ENCODE measurements at places on chromosomes 16 and 17.
A peak's percentile ranks its signal among the peaks of the same experiment; 100 is the strongest.

DNA sequence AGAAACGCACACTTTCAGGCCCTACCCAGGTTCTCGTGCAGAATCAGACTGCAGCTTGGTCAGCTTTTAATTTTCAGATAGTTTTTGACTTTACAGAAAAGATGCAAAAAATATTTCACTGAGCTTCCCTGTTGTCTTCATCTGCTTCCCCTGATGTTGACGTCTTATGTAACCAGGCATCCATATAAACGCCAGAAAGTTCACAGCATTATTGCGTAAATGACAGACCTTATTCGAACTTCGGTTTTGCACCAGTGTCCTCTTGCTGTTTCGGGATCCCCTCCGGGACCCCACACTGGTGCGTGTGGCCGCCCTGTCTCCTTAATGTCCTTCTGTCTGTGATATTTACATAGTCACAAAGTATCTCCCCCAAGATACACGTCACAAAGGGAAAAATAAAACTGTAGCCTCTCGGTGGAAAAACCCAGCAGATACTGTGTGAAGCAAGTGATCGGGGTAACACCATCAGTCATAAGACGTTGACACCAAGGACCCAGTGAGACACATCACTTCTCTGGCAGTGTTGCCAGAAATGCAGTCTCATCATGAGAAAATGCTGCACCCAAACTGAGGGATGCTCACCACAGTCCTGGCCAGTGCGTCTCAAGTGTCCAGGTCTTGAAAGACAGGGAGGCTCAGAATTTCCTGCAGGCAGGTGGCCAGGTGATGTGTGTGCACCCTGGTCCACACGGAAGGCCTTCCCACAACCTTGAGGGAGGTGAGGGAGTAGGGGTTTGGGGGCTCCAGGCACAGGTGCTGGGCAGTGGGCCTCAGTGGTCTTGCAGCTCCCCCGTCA lies 4.3 kb downstream of the BANP start:
- no peak for DNase-seq

GRCh38 chr16:17852977-17853702 lies 382.4 kb upstream of the XYLT1 start:
- no peak for DNase-seq

DNA sequence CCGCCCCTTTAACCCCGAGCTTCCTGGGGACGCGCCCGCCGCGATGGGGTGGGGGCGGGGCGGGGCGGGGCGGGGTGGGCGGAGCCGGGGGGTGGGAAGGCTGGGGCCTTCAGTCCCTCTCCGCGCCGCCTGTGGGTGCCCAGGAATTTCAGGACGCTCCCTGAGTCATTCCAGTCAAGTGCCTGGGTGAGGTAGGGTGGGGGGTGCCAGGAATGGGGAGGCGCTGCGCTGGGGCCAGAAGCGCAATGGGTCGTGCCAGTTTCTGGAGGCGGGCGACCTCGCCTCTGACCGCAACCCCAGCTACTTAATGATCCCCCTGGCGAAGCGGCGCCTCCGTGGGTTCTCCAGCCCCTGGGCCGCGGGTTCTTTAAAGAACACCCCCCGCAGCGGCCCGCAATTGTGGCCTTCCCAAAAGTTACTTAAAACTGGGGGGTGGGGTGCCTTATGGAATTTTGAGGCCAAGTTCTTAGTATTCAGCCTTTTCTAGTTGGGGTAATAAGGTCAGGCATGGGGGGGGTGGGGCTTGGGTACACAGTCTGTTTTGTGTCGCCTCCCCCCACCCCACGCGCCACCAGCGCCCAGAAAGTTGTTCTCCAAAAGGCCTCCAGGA lies 826 bp upstream of the GSE1 start:
- peak; percentile 89 for DNase-seq

GRCh38 chr17:76982408-76983074 lies 114.3 kb downstream of the MGAT5B start:
- no peak for DNase-seq

DNA sequence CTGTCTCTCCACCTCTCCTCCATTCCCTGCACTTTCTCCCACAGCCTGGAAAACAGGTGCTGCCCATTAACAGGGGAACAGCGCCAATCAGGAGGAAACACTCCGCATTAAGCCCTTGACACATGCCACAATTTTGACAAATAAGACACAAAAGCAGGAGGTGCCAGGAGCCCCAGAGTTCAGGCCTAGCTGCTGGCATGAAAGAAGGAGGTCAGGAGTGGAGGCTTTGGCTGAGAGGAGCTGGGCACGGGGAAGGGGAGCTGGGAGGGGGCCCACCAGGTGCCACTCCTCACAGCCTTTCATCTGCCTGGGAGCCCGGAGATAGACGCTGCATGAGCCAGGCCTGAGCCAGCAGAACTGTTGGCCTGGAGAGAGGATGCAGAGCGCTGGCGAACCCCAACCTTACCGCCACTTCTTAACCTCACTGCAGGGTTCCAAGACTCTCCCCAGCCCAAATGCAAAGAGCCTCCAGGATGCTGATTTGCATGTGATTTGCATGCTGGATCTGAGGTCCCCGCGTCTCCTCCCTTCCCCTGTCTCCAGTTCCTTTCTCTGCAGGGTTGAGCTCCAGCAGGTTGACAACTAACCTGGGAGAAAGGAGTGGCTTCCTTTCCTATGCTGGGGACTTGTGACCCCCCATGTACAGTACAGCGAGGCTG lies 139.8 kb upstream of the SDK2 start:
- no peak for DNase-seq

GRCh38 chr17:1005361-1005946 lies 8.5 kb downstream of the TIMM22 start:
- peak; percentile 15 for DNase-seq

DNA sequence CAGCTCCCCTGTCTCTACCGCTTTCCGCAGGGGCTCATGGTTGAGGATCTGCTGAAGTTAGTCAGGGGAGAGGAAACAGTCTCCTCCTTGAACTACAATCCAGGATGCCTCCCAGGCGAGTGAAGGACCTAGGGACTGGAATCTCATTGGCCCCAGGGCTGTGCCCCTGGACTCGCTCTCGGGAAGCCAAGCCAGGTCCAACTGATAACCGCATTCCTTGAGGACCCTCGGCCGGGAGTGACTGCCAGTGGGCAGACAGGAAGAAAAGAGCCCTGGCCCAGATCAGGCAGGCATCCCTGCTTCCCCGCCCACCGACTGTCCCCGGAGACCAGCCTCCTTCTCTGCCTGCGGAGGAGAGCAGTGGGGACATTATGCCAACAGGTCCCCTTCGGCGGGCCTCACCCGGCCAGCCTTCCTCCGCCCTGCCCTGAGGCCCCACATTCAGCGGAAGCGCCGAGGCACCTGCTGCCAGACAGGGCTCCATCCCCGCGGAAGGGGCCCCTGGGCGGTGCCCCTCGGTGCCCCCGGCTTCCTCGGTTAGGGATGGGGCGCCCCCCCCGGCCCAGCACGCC lies 776 bp downstream of the LRRC75A start:
- DNase-seq = no peak

DNA sequence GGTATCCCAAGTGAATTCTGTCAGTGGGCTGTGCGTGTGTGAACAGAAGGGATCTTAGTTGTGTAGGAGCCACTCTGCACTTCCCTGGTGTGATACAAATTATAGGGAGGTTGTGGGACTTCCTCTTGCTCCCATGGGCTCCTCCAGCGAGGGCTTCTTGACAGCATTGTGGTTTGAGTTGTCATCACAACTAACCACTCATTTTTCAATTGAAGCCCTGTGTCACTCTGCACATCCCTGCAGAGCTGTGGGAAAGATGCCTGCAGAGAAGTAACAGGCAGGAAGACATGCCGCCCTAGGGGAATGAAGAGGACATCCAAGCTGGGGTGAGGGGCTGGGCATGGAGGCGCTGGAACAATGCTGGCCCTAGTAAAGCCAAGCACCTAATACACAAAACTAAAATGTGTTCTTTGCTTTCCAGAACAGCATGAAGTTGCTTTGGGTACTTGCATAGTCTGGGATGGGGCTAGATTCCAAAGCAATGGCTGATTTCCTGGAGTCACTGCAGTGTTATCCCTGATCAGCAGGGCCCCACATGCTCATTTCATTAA lies 692.5 kb downstream of the TOX3 start:
- no peak for DNase-seq

- DNase-seq = no peak
Measured at GRCh38 chr17:61514491-61514890, 62.3 kb downstream of the TBX4 start.

- no peak for DNase-seq
Measured at GRCh38 chr16:30350134-30350871, 4.8 kb downstream of the CD2BP2 start.

GRCh38 chr17:28364665-28365363 lies at the start of gene SEBOX:
Gene SEBOX, minus strand, starts transcription at chr17:28365199. Its CDS starts 48 bp downstream, at chr17:28365151.
- no peak for DNase-seq

- no peak for DNase-seq
Measured at GRCh38 chr17:76442341-76443338, 10.3 kb downstream of the UBE2O start.

GRCh38 chr16:56423584-56424403 lies 1.6 kb downstream of the AMFR start:
- DNase-seq = no peak

- no peak for DNase-seq
Measured at GRCh38 chr16:48125888-48126287, 29.9 kb downstream of the ABCC12 start.

GRCh38 chr17:30091121-30091670 lies 25.4 kb upstream of the NSRP1 start:
- DNase-seq = no peak

GRCh38 chr16:66485376-66485775 lies 58.3 kb downstream of the BEAN1 start:
- DNase-seq = no peak

DNA sequence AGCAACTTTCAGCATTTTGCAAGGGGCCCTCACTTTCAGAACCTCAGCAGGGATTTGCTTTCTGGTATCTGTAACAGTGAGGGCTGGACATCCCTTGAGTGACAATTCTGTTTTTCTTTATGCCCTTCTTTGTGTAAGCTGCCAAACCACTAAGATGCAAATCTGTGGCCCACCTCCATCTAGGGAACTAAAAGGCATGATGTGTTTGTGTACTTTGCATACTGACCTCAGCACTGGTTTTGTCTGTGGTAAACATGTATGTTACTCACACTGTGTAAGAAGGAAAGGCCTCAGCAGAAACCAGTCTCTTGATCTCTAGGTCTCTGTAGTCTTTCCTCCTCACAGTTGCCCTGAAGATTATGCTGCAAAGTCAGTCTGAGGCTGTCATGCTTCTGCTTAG lies 396.6 kb upstream of the DYNLRB2 start:
- no peak for DNase-seq

GRCh38 chr17:63701868-63702720 lies 2.2 kb upstream of the LIMD2 start:
- DNase-seq = peak; percentile 66

DNA sequence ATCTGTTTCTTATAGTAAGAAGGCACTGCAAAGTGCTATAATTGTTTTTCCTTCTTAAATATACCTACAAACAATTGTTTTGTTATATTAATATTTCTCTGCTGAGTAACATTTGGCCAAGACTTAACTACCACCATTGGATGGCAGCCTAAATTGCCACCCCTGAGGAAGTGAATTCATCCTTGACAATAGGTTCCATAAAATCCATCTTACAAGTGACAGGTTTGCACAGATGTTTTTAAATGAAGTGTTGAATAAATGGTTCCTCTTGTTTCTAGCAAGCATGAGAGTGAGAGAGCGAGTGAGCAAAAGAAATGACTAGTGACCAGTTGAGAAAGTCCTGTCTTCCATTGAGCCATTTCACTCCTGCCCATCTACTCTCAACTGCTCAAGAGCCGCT lies 8.3 kb upstream of the MPHOSPH6 start:
- no peak for DNase-seq

DNA sequence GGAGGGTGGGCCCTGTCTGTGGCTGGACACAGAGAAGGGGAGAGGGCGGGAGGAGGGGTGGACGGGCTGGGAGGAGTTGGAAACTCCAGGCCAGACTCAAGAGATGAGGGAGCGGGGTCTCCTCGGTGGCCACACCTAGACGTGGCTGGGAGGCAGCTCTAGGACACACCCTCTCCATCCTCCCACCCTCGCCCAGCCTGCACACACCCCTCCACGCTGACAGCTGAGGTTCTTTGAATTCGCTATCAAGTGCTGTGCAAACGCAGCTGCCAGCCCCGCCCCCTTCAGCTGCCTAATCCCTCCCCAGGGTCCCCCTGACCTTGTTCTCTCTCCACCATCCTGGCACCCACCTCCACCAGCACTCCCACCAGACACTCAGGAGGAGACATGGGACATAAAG lies 48.7 kb downstream of the DNAH17 start:
- DNase-seq = peak; percentile 94

GRCh38 chr17:40532520-40533253 lies 31.3 kb upstream of the TNS4 start:
- DNase-seq = no peak

DNA sequence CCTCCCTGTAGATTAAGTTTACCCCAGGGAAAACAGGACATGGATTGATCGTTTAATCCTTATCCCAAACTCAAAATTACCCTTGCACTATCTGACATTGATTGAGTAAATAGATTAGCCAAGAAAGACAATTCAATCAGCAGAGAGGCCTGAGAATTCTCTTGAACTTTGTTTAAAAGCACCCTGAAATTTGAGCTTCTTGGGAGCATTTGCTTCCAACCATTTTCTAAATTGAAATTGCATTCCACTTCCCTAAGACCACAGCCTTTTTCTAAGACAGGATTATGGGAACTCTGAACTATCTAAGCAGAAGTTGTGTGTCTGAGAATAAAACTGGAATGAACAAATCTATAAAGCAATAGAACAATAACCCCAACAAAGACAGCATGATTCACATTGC lies 76.6 kb upstream of the TNRC6A start:
- DNase-seq = no peak

GRCh38 chr16:22356930-22357634 lies 17.3 kb downstream of the CDR2 start:
- no peak for DNase-seq

DNA sequence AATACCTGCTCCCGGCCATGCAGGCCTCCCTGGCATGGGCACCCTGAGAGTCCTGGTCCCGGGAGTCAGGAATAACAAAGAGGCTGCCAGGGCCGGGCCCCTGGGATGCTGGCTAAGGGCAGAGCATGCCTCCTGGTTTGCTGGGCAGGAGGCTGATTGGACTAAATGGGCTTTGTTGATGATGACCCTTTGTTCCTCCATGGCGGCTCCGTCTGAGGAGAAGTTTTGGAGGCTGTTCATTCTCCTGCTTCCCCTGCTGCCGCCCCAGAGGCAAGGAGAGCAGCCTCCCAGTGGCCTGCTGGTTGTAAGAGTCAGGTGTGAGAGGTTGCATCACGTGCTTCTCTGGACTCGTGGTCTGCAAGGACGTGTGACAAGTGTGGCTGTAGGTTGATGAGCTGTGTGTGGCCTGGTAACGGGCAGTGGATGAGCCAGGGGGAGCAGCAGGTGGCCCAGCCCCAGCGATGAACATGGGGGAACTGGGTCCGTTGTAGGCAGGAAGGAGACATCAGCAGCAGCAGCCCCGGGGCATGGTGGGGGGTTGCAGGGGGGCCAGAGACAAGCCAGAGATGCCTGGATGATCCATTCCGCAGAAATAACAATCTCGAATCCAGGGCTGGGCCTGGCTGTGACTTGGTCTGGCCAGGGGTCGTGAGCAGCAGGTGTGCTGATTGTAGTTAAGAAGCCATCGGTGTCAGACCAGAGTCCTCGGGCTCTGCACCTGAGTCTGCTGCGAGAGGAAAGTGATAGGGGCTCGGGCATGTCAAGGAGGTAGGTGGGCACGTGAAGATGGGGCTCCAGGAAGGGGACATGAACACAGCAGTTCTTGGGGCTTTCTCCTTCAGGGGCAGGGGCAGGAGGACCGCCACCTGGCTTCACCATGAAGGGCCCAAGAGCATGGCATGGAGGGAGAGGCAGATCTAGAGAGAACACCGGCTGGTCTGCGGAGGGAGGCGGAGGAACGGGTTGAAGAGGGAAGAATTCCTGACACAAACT lies 101.4 kb downstream of the TNFRSF13B start:
- no peak for DNase-seq

- DNase-seq = peak; percentile 69
Measured at GRCh38 chr17:77590951-77591735, 367.4 kb upstream of the TNRC6C start.

GRCh38 chr16:14437426-14437825 lies 192.6 kb downstream of the PARN start:
- no peak for DNase-seq

Data from NCI-H510A (cell line).